Mammary epithelial cell (primary cell): ENCODE measurements at places on chromosomes 1 and 21.

DNA sequence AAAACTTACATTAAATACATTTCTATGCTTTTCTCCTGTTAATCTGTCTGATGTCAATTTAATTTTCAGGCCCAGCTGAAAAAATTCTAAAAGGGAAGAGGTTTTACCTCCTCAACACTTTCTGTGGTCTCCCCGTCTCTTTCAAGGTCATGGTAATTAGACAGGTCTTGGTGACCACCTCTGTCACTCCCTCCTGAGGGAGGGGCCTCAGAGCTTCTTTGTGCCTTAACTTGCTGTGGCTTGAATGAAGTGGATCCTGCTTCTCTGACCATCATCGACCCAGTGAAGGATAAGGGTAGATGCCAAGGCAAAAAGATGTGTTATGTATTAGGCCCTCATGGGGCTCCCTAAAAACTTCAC is 40.8 kb upstream of the OSBPL9 start:
- no peak for DNase-seq

DNA sequence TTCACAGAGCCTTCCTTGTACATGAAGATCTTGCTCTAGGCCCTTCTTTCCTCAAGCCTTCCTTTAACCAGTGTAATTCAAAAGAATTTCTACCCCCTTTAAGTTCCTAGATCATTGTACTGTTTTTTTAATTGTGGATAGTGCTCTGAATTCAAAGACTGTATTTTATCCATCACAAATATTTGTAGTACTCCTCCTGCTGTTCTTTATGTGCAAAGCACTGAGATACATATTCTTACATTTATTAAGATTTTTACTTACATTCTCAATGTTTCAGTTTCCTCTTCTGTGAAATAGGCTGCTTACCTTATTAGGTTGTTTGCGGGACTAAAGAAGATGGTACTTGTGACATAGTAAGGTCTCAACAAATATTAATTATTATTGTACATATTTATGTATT is 168.8 kb upstream of the PDE4B start:
- no peak for DNase-seq

GRCh38 chr1:33425900-33426299 is 5.0 kb downstream of the PHC2 start:
- no peak for DNase-seq

- DNase-seq: no peak
These were observed 7.6 kb upstream of the RXRG start for GRCh38 chr1:165452336-165453130.

GRCh38 chr1:154320882-154321608 is at the start of gene AQP10:
TSS of gene AQP10 (plus strand) at chr1:154321093. CDS start at chr1:154321156, 63 bp downstream.
- DNase-seq: peak; percentile 58

DNA sequence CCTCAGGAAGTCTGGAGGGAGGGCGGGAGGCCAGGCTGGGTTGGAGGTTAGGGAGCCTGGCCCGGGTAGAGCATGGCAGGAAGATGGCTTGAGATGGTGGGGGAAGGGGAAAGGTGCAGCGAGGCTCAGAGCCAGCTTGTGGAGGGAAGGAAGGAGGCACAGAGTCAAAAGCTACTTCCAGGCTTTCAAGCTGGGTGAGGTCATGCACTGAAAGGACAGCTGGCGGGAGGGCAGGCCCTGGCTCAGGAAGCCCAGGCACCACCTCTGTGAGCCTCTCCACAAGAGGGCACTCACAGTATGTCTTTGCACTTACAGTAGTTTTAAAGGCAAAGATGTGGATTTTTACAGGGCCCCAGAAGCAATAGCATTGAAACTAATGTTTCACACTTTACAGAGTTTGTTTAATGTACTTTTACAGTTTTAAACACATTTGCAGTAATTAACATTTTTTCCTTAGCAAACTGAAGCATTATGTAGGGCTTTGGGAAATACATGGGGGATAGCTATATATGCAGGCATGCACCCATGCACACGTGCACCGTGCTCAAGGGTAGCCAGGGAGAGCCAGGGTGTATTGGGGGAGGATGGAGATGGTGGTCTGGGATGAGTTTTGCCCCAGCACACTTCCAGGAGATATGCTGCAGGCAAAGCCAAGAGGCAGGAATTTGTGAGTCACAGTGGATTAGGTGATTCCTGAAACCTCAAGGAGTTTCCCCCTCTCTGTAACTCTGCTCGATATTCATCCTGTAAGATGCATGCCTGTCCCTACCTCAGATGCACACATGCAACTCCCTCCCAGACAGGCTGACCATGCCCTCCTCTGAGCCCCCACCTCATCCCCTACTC is 6.1 kb upstream of the ADAM15 start:
- DNase-seq: peak; percentile 55

DNA sequence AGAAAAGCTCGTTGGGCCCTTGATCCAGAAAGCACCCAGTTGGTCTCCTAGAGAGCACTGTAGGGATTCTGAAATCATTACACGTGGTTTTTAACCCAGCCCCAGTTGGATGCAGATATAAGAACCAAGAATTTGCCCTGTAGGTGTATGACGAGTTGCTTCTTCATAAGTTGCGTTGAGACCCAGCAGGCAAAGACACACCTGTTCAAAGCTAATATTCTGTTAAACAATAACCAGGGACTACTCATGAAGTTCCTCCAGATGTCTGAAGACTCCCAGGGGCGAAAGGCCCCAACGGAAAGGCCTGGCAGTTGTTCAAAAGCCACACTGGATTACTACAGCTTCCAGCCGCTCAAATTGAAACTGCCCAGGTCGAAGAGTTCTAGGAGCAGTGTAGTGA is 88.6 kb upstream of the HNRNPU start:
- DNase-seq: peak; percentile 47

DNA sequence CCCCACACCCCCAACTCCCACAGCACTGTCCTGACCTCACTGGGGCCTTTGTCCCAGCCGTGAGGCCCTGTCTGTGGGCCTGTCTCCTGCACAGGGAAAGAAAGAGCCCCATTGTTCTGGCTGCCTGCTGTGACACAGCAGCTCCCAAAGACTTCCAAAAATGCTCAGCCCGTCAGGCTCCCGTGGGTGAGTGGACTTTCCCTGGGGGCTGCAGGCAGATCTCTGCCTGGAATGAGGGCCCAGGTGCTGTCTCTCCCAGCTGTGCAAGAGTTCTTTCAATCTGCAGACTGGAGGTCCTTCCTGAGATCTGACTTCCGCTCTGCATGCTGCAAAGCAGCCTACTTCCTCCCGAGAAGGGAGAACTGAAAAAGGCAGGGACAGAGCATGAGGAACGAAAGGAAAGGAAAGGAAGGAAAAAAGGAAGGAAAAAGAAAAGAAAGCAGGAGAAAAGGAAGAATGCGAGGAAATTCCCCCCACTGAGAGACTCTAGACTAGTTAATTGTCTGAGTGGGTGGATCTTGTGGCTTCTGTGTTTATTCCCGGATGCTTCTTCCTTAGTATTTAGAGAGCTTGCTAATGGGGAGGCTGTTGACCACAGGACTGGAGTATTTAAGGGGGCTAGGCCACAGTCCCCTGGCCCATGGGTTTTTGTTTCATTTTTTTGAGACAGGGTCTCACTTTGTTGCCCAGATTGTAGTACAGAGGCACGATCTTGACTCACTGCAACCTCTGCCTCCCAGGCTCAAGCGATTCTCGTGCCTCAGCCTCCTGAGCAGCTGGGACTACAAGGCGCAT is 15.0 kb downstream of the NES start:
- peak; percentile 56 for DNase-seq

DNA sequence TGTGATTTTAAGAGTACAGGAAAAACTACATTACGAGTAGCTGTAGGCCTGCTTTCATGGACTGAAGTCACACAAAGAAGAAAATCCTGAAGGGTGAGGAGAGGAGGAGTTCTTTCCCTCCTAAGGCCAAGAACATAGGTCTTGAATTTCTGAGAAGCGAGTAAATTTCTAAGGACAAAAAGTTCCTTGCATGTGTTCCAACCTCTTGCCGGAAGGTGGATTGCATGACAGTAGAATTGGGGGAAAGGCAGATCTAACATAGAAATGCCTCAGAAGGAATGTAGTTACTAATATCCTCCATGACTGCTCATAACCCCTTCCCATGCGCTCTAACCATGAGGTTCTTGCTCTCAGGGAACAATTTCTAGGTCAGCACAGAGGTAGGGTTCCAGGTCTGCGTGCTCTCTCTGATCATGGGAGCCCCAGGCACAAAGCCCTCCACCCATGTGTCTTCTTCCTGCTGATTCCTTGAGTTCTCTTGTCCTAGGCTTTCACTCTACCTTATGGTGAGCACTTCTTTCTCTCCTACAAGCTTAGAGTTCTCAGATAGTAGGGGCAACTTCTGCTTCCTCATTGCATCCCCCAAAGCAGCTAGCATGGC is 13.7 kb downstream of the CD2 start:
- no peak for DNase-seq

GRCh38 chr1:3459940-3460671 is 5.6 kb downstream of the ARHGEF16 start:
- no peak for DNase-seq

DNA sequence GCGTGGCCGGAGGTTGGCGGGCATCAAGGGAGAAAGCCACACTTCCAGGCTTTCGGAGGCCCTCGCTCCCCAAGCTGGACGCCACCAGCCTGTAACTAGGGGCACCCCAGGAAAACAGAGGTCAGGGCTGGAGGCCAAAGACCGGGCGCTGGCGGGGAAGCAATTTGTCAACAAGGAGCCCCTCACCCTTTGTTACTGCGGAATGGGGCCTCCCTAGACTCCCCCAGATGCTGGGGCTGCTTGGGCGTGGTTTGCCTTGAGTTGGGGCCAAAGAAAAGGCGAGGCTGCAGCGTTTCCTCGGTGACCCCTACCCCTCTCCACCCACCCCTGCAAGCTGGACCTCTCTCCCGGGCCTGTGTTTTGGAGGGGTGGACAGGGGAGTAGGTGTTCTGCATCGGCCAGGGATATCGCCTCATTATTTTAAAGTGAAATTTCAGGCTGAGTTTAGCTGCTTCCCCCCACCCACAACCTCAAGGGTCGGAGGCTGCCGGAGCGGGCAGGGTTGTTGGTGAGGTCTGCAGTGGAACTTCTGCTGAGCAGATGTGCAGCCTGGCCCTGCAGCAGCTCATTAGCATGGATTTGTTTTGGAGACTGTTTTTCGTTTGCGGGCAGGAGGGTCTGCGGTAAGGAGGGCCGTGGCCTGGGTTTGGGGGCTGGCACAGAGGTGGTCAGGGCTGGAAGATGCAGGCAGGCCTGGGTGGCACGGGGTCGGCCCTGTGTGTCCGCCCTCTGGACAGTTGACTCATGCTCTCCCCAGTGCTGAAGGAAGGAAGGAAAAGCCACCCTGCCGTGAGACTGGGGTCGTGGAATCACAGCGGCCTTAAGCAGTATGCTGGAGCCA is 1.5 kb downstream of the NBL1 start:
- no peak for DNase-seq

DNA sequence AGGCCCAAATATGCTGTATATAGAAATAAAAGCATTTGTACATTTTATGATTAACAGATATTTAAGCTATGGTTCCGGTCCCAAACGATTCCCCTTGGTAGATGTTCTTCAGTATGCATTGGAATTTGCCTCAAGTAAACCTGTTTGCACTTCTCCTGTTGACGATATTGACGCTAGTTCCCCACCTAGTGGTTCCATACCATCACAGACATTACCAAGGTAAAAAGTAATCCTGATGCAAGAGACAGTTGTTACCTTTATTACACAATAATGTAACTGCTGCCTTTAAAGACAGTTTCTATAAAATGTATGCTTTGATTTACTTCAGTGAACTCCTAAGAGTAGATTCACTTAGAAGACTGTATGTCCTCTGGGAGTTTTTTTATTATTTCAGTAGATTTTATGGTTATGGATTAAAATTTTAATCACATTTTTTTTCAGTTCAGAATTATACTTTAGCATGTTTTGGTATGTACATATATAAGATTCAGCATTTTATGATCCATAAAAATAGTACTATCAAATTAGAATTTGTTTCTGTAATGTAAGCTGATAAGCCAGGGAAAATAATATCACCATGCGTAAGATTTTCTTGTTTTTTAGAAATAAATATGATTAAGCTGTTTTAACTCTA is 96.5 kb downstream of the USP25 start:
- peak; percentile 66 for DNase-seq

- DNase-seq: peak; percentile 51
These were observed 68.5 kb downstream of the GPR88 start for GRCh38 chr1:100606438-100606837.

GRCh38 chr1:218848009-218848408 is 325.7 kb upstream of the LYPLAL1 start:
- DNase-seq: no peak
